ENCODE measurements at places on chromosomes 2 and 18.

GRCh38 chr2:45083175-45083574, 73.9 kb upstream of the SIX2 start:
- no peak for DNase-seq

DNA sequence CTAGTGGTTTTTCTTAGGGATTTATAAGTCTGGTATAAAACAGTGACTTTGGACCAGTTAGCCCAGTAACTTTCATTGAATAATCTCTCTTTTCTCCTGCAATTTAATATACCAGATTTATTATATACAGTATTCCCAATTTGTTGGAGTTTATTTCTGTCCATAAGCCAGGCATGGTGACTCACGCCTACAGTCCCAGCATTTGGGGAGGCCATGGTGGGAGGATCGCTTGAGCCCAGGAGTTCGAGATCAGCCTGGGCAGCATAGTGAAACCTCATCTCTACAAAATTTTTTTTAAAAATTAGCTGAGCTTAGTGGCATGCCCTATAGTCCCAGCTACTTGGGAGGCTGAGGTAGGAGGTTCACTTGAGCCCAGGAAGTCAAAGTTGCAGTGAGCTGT, 26.7 kb downstream of the CNNM4 start:
- DNase-seq, result no peak

GRCh38 chr18:21085579-21086166, 25.9 kb downstream of the ROCK1 start:
- DNase-seq, result peak; percentile 8

DNA sequence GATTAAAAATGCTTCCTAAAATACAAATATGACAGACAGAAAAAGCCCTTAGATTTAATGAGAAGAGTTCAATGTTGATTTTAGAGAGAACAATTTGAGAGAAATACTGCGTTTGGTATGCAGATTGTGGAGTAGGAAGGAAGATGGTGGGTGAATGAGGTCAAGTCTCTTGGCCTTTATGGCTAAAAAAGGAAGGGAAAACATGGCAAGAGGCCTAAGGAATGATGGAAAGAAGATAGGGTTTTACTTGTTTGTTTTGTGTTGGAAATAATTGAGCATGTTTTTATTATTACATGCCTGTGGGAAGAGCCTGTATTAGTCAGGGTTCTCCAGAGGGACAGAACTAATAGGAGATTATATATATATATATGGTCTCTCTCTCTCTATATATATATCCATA, 318.1 kb downstream of the TRIB2 start:
- no peak for DNase-seq

DNA sequence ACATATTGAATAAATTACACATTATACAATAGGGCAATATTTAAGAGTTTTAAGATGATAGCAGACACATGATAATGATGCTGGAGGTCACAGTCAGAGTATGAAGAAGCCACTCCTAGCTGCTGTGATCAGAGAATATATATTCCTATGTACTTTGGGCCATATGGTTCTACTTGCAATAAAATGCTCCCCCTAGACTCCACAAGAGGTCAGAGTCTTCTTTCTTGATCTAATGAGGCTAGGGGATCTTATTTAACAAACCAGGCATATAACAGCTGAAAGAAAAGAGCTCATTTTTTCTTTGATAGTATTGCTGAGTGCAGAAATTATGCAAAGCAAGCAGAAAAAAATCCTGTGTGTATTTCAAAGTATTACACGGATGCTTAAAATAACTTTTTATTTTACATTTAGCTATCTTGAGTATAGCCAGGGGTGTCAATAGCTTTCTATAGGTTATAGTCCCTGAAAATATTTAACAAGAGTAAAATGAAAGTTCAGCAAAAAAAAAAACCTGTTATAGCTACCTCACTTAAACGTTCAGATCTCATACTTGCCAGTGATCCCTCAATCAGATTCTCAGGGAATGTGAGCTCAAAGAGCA, 748.7 kb upstream of the CHAC2 start:
- DNase-seq, result no peak

Measured in HS-27A (cell line).